ENCODE measurements at places on chromosomes 6 and 20.

DNA sequence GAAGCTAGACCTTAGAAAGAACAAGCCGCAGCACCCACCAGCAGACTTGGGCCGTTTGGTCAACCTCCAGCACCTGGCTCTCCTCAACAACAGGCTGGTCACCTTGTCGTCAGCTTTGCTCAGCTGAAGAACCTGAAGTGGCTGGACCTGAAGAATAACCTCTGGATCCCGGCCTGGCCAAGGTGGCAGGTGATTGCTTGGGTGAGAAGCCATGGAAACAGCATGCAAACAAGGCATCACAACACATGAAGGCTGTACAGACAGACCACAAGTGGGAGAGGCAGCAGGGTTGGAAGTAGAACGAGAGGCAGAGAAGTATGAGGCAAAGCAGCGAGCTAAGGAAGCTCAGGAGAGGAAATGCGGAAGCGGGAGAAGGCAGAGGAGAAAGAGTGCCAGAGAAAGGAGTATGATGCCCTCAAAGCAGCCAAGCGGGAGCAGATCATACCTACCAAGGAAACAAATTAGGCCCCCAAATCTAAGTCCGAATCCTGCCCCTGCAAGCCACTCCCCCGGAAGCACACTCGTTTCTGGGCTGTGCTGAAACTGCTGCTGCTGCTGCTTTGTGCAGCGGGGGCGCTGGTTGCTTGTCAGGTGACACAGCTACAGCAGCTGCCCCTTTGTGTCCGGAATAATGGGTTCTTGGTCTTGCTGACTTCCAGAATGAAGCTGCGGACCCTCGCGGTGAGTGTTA is 121.6 kb upstream of the LGSN start:
- DNase-seq, result no peak

- no peak for DNase-seq
Observed at GRCh38 chr20:20697325-20697845, 15.1 kb downstream of the RALGAPA2 start.

DNA sequence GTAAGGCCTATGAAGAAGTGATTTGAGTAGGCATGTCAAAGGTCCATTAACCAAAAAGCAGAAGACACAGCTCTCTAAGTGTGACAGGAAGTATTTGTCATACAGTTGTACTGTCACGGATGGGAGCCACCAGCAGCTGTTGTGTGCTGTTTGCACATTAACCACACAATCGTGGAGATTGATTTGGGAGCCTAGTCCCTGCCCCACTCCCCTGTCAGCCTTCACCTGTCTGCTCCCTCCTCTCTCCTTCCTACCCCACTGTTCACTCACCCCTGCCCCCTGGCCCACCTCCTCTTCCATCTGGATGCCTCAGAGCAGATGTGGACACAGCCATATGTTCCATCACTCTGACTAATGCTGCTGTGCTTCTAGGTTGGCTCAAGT is 124.7 kb upstream of the SPACA1 start:
- no peak for DNase-seq

GRCh38 chr6:37029249-37029971 is 24.0 kb downstream of the FGD2 start:
- DNase-seq, result no peak

GRCh38 chr6:37288247-37288646 is 30.3 kb upstream of the TMEM217 start:
- no peak for DNase-seq

DNA sequence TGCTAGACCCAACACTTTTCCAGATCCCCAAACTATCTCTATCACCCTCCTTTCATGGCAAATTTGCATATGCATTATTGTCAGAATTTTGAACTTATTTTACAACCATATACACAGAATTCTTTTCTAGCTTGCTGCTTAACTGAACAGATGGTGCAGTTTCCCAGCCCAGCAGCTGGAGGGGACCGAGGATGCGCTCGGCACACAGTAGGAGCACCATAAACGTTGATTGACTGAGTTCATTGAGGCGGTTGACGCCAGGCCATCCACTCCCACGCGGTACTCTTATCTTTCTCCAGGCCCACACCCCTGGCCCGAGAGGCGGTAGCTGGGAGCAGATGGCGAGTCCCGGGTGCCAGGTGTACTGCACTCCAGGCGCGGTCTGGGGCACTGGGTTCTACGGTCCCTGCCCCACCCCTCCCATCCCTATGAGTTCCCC is 6.8 kb upstream of the SOX4 start:
- DNase-seq, result no peak

GRCh38 chr6:136525586-136526195 is 24.5 kb downstream of the MAP7 start:
- DNase-seq, result peak; percentile 28

DNA sequence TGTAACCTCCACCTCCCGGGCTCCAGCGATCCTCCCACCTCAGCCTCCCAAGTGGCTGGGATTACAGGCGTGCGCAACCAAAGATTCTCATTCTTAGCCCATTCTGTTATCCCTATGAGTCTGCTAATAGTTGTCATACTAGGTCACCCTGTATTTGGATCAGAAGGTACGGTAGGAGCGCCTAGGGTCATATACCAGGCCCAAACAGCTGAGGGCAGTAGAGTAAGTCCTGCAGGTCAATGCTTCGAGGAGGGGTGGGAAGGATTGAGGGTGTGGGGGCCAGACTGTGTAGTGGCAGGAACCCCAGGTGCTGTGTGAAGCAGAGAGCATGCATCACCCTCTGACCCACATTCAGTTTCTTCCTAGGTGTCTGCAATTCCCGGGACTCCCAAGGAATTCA is 22.7 kb upstream of the POU5F1 start:
- no peak for DNase-seq

GRCh38 chr20:58446264-58446959 is 57.4 kb downstream of the VAPB start:
- no peak for DNase-seq

DNA sequence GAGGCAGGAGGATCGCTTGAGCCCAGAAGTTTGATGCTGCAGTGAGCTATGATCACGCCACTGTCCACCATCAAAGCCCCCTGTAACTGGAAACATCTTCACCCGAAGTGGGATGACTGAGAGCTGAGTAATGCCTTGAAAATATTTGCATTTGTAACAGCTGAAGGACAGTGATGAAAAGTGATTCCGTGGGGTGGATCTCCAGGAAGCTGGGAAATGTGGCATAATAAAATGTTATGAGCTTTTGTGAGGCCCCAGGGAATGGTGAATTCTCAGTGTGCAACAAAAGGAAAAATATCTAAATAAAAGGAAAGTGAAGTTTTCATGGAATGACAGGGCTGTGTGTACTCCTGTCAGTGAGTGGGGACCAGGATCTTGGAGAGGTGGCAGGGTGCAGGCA is 92.0 kb downstream of the JAG1 start:
- no peak for DNase-seq

GRCh38 chr6:30873137-30873640 is 11.1 kb upstream of the DDR1 start:
- DNase-seq, result no peak

DNA sequence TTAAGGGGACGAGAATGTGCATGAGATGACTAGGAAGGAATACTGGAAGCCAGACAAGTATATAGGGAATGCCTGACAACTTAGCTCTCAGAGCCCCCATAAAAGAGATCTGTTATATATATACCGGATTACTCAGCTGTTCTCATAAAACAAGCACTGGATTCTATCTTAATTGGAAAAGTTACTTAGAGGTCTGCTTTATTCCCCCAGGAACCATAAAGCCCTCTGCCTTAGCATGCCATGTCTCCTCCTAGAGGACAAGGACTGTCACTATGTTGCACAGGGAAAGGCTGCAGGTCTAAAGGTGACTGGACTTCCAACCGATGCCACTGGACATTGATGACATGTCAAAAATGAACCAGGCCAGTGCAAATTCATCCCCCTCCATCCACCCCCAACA is 6.4 kb downstream of the EXOC2 start:
- DNase-seq, result no peak

DNA sequence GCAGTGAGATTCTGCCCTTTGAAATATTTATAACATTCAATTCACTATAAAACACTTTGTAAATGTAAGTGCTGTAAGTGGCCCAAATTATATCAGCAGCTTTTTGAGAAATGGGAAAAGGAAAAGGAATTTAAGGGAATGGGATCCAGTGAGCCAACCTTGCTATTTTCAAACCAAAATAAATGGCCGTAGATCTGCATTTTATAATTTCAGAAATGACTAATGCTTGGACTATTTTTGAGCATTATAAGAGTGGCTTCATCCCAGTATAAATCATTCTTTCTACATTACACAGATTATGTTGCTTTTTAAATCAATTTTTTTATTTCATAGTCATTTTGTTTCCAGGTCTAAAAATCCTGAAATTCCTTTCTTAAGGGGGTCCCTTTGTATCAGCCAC is 49.2 kb downstream of the ANKRD6 start:
- no peak for DNase-seq

Measured in nucleus accumbens (tissue), 56 donors.